ENCODE measurements at places on chromosomes 2 and 18.

DNA sequence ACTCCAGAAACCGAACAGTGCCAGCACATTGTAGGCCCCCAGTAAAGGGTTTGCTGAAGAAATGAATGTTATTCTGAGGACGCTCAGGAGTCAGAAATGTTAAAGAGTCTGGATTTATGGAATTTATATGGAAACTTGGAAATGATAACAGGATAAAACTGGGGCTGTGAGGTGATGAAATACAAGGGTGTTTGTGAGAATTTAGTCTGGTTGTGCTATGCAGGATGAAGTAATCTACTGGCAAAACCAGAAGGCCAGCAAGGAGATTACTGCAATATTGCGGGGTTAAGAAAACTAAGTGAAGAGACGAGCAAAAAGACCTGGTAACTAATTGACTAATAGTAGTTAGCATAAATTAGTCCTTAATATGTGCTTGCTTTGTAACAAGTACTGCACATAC lies 467.8 kb downstream of the ZEB2 start:
- no peak for DNase-seq

DNA sequence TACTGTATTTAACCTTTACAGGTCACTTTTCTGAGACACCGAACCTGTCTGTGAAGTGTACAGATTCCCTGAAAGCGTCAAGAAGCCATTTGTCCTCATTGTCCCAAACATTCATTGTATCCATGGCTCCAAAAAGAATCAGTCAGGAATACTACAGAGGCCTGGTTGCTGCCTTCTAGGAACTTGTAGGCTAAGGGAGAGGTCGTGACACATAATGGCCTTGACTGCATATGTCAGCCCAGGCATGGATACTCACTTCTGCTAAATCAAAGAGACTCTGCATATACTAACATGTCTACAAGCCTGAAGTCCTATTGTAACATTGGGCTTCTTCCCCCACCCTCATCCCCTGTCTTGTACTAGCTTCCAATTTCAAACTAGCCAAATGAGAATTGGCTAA lies 40.2 kb downstream of the ONECUT2 start:
- no peak for DNase-seq

DNA sequence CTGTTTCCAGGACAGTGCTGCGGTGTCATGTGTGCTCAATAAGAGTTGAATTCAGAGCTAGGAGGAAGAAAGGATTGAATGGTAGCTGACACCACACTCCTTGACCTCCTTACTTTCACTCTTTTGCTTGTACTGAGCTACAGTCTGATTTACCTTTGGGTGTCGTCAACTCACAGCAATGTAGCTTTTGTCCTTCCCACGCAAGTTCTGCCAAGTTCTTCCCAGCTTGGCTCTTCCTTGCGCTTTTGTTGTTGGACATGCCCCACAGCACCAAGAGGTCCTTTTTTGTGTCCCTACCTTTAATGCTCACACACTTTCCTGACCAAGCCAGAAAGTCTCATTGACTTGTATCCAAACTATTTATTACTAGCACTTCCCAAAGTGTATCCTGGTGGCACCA lies 38.3 kb upstream of the ITGB6 start:
- no peak for DNase-seq

- peak; percentile 40 for DNase-seq
These were observed 95.1 kb upstream of the NT5C1B start for GRCh38 chr2:18684206-18685038.

- peak; percentile 52 for DNase-seq
These were observed 59.1 kb downstream of the REV1 start for GRCh38 chr2:99430614-99431291.

GRCh38 chr2:151614606-151615306 lies 119.5 kb downstream of the NEB start:
- DNase-seq = no peak

- no peak for DNase-seq
These were observed 9.3 kb downstream of the PRKD3 start for GRCh38 chr2:37315364-37315763.

GRCh38 chr18:78972385-78972918 lies 7.2 kb upstream of the SALL3 start:
- DNase-seq = no peak

DNA sequence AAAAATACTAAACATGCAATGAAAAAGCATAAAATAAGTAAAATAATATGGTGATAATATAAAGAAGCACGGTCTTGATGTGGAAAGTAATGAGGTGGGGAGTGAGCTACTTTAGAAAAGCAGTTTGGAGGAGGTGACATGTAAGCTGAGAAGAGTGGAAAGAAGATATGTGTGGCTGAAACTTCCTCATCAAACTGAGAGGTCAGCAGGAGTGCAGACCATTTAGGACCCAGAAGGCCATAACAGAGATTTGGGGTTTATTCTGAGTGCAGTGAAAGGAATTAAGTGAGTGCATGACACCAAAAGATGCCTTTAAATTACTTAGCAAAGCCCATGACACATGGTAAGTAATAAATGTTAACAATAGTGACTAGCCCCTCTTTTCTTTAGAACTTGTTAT lies 24.4 kb upstream of the TMEM182 start:
- DNase-seq = no peak

GRCh38 chr2:144553379-144553778 lies 33.5 kb upstream of the ZEB2 start:
- peak; percentile 91 for DNase-seq

DNA sequence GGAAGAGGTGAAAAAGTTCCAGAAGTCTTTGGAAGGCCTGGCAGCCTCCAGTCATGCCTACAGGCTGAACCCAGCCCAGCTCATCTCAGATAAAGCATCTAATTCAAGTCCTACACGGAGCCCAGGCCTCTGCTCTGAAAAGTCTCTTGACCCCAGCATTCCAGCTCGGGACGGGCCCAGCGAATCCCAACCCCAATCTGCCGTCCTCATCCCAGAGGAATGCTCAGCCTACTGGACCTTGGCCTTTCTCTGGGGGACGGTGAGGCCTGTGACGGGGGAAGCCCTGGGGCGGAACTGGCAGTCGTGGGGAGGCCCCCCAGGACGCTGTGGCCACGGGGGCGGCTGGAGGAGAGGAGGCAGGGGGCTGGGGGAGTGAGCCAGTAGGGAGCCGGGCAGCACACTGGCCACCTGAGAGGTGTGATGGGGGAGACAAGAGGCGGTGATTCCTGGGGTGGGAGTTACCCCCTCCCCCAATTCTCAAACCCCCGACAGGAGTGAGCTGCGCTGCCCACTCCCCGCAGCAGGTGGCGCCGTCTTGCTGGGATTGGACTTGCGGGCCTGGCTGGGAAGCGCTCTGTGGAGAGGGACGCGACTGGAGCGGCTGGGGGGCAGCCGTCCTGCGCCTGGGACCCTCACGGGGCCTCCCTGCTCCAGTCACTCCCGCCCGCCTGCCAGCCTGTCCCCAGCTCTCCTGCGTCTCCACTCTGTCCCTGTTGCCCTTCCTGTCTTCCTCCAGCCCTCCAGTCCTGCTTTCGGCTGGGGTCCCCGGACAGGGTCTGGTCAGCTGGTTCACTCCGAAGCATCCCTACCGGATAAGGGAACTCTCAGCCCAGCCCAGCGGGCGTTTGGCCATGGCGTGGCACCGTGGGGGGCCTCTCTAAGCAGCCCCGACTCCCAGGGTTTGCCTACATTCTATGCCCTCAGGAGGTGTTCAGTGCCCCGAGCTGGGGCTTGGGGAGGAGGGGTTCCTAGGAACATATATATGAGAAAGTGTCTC lies 182.6 kb upstream of the HAAO start:
- DNase-seq = no peak

Measured in AG04449 (cell line).